ENCODE measurements at places on chromosomes 11 and 22. TPM values are rescaled to one million over a fixed set of nuclear protein-coding genes. Genes with fewer than 3 reads are reported as not detected.

GRCh38 chr11:64074239-64074638 is 38.5 kb downstream of the FLRT1 start:
- no peaks in the 10 kb centered on the region for H3K27me3 ChIP-seq
- no peaks in the 10 kb centered on the region for H3K4me1 ChIP-seq
- no peak overlapping the region for H3K27ac ChIP-seq
- DNase-seq = peak; percentile 64

GRCh38 chr11:79458709-79459108 is 17.9 kb upstream of the TENM4 start:
- no peaks in the 10 kb centered on the region for H3K27me3 ChIP-seq
- no peak for DNase-seq
- peaks cover 11% of the 10 kb centered on the region for H3K4me1 ChIP-seq
- no peak overlapping the region for H3K4me3 ChIP-seq
- H3K36me3 ChIP-seq = no peaks in the 10 kb centered on the region

DNA sequence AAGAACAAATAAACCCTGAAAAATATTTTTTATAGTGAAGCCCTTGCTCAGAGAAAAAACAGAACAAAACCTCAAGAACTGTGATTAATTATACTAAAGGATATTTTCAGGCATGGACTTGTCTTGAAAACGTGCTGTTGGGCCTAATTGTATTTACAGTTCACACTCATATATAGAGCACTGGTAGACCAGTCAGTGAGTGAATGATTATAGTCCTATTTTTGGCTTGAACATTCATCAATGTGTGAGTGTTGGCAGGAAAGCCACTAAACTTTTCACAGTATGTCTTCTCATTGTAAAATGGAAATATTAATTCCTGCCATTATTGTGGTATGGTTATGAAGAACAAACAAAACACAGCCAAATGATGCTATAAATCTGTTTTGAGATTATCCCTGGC is 462.8 kb downstream of the KCNA4 start:
- H3K27ac ChIP-seq = no peak overlapping the region
- no peak for DNase-seq
- H3K4me3 ChIP-seq = no peak overlapping the region

DNA sequence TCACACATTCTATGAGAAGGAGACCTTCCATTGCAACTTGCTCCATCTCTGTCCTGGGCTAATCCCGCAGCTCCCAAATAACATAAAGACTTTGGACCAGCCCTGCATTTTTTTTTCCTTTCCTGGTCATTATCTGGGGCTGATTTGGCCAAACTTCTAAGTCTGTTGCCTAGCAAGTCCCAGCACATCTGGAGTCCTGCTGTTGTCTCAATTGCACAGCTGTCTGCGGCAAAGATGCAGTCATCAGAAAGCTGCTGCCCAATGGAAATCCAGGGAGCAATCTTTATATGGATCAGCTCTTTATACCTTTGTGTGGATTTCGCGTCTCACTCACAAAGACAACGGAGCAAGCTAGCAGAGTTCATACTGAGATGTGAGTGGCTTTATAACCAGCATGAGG is 105.9 kb downstream of the NXPE2 start:
- no peaks in the 10 kb centered on the region for H3K36me3 ChIP-seq
- H3K27ac ChIP-seq = no peak overlapping the region
- no peak for DNase-seq

- no peak overlapping the region for H3K27ac ChIP-seq
- no peaks in the 10 kb centered on the region for H3K27me3 ChIP-seq
- no peaks in the 10 kb centered on the region for H3K4me1 ChIP-seq
- DNase-seq = no peak
Observed at GRCh38 chr11:5703741-5704536, 14.3 kb downstream of the TRIM22 start.

- DNase-seq = no peak
- H3K36me3 ChIP-seq = no peaks in the 10 kb centered on the region
- no peak overlapping the region for H3K27ac ChIP-seq
Observed at GRCh38 chr11:35650006-35650405, 12.6 kb upstream of the TRIM44 start.

- DNase-seq = no peak
- no peak overlapping the region for H3K4me3 ChIP-seq
- peaks cover 9% of the 10 kb centered on the region for H3K27me3 ChIP-seq
- H3K4me1 ChIP-seq = no peaks in the 10 kb centered on the region
Observed at GRCh38 chr11:99932684-99933083, 754.4 kb upstream of the ARHGAP42 start.

- H3K27ac ChIP-seq = peak overlapping the region; percentile 94
- peaks cover 51% of the 10 kb centered on the region for H3K4me1 ChIP-seq
- H3K36me3 ChIP-seq = peaks cover 12% of the 10 kb centered on the region
- H3K4me3 ChIP-seq = peak overlapping the region; percentile 95
Observed at GRCh38 chr11:96338910-96339705, 3.9 kb downstream of the MAML2 start.

DNA sequence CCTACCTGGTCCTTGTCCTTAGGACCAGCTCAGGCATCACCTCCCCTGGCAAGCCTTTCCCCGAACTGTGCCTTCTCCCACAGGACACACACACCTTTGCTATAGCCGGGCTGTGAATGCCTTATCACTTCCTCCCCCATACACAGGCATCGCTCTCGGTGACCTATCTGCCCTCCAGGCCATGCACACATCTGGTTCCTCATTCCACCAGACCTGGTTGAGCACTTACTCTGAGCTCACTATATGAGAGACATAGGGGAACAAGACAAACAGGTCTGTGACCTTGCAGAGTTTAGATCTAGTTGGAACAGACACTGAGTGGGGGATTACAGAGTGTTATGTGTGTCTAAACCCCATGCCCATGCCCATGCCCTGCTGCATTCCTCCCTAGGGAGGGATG is 3.1 kb upstream of the BCR start:
- H3K4me3 ChIP-seq = no peak overlapping the region
- no peaks in the 10 kb centered on the region for H3K36me3 ChIP-seq

DNA sequence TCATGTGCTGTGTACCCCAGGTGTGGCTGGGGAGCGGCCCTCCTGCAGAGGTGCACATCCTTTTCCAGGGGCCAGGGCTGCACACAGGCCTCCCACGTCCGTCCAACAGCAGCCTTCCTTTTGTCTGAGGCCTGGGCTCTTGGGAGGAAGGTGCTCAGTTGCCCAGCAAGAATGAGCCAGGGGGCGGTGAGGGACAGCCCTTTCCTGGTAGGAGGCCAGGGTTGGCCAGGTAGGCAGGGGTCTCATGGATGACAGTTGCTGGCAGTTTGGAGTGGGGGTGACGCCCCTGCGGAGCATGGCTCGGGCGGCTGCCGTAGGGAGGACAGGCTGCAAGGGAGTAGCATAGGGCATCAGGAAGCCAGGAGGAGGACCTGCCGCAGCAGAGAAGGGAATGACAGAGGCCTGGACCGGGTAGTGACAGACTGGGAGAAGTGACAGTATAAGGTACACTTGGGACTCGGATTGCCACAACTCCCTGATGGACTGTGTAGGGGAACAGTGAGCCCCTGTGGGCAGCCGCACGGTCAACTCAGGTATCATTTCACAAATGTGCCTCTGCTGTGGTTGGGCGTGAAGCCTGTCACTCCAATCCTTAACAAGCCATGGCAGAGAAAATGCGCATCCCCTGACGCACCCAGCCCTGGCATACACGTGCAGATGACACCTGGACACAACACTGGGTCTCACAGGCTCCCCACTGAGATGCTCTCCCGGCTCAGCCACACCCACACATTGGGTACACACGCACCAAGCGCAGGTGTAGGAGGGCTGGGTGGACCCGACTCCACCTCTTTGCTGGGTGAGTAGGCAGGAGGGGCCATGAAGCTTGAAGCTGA is 79.7 kb downstream of the DGCR2 start:
- no peak overlapping the region for H3K27ac ChIP-seq
- H3K27me3 ChIP-seq = no peaks in the 10 kb centered on the region
- no peak overlapping the region for H3K4me3 ChIP-seq
- H3K4me1 ChIP-seq = no peaks in the 10 kb centered on the region
- H3K36me3 ChIP-seq = peaks cover 68% of the 10 kb centered on the region

GRCh38 chr22:26561756-26562417 is 28.0 kb downstream of the TPST2 start:
- H3K4me3 ChIP-seq = no peak overlapping the region
- no peaks in the 10 kb centered on the region for H3K27me3 ChIP-seq
- no peaks in the 10 kb centered on the region for H3K36me3 ChIP-seq
- no peaks in the 10 kb centered on the region for H3K4me1 ChIP-seq
- no peak overlapping the region for H3K27ac ChIP-seq

GRCh38 chr11:76277298-76278175 is 71.2 kb upstream of the WNT11 start:
- no peaks in the 10 kb centered on the region for H3K4me1 ChIP-seq
- no peak overlapping the region for H3K4me3 ChIP-seq
- H3K27ac ChIP-seq = no peak overlapping the region
- no peaks in the 10 kb centered on the region for H3K27me3 ChIP-seq

DNA sequence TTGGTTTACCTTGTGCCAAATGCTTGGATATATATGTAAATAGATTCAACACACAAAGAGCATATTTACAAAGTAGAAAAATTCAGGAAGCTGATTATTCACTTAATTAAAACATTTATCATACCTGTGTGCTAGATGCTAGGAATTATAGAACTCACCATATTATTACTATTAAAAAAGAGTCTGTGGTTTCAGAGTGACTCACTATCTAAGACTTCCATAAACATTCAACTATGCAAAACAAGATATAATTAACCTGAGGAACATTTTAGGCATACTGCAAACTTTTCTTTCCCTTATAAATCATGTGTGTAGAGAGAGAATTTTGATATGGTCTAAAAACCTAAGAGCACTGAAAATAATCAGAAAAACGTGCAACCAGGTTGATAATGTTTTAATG is 27.3 kb downstream of the CTSC start:
- peak overlapping the region; percentile 9 for H3K27ac ChIP-seq
- H3K27me3 ChIP-seq = no peaks in the 10 kb centered on the region
- H3K36me3 ChIP-seq = peaks cover 21% of the 10 kb centered on the region
- H3K4me1 ChIP-seq = peaks cover 3% of the 10 kb centered on the region
- no peak for DNase-seq

- no peak for DNase-seq
- H3K4me3 ChIP-seq = no peak overlapping the region
- peaks cover 5% of the 10 kb centered on the region for H3K4me1 ChIP-seq
- no peaks in the 10 kb centered on the region for H3K27me3 ChIP-seq
Observed at GRCh38 chr22:40270748-40271373, 75.4 kb upstream of the ADSL start.

- H3K4me1 ChIP-seq = peaks cover 5% of the 10 kb centered on the region
- peaks cover 4% of the 10 kb centered on the region for H3K36me3 ChIP-seq
- H3K4me3 ChIP-seq = no peak overlapping the region
- H3K27ac ChIP-seq = no peak overlapping the region
Observed at GRCh38 chr11:93512949-93513667, 30.1 kb downstream of the SMCO4 start.

- H3K27me3 ChIP-seq = no peaks in the 10 kb centered on the region
- no peak overlapping the region for H3K4me3 ChIP-seq
- no peak overlapping the region for H3K27ac ChIP-seq
- H3K36me3 ChIP-seq = no peaks in the 10 kb centered on the region
- H3K4me1 ChIP-seq = no peaks in the 10 kb centered on the region
- DNase-seq = no peak
Observed at GRCh38 chr11:15288863-15289262, 174.1 kb downstream of the INSC start.

DNA sequence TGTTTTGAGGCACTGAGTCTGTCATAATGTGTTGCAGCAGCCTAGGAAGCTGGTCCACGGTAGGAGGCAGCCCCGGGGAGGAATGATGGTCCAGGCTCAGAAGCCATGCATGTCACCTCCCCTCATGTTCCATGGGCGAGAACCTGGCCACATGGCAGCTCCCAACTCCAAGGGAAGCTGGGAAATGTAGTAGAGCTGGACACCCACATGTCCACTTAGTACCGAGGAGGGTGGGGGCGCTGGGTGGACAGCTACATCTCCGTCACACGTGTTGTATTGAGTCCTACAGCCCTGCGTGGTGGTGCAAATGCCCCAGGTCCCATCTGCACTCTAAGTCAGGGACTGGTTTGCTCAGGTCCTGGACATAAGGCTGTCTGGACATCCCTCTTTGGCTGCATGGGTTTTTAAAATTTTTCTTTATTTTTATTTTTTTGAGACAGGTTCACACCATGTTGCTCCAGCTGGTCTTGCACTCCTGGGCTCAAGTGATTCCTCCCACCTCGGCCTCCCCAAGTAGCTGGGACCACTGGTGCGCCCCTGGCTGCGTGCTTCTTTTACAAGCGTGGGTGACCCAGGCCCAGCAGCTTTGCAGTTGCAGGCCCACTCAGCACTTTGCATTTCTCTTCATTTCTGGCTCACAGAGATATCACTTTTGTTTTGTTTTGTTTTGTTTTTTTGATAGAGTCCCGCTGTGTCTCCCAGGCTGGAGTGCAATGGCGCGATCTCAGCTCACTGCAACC is 3.9 kb upstream of the CTTN start:
- H3K36me3 ChIP-seq = peaks cover 16% of the 10 kb centered on the region
- H3K27ac ChIP-seq = no peak overlapping the region
- H3K4me1 ChIP-seq = peaks cover 10% of the 10 kb centered on the region
- no peak overlapping the region for H3K4me3 ChIP-seq
- DNase-seq = no peak

DNA sequence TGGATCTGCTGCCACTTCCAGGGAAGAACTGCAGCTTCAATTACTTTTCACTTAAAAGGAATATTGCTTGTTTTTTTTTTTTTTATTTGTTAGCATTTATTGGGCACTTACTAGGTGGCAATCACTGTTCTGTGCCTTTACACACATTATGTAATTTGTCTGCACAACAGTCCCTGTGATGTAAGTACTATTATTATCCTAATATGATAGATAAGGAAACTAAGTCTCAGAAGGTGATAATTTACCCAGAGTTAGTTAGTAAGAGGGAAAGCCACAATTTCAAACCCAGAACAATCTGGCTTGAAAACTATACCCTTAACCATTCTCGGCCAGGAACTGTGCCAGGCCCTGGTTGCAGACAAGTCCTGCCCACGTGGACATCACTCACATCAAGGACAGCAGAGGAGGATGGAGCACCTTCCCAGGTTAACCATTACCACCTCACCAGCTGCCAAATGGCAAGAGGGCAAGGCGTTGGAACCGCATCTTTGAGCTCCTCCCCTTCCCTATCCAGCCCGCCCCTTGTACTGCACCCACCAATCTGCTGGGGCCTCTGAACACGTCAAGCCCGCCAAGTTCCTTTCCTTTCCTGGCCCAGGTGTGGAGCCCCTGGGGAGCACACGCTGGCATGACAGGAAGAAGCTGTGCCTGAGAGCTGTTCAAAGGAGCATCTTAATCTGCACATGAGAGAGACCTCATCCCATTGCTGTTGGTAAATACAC is 78.4 kb downstream of the NAV2 start:
- no peak overlapping the region for H3K27ac ChIP-seq
- no peaks in the 10 kb centered on the region for H3K4me1 ChIP-seq
- peaks cover 5% of the 10 kb centered on the region for H3K36me3 ChIP-seq
- no peak overlapping the region for H3K4me3 ChIP-seq
- no peaks in the 10 kb centered on the region for H3K27me3 ChIP-seq

The KCNK4 gene
- total RNA-seq = not detected

The EHF gene
- 1.1 TPM for total RNA-seq

The BEST1 gene
- total RNA-seq = 3.2 TPM

The WNT7B gene
- total RNA-seq = 0.28 TPM

The KRTAP5-8 gene
- not detected for total RNA-seq

The DGKZ gene
- total RNA-seq = 57.9 TPM

The LRRC10B gene
- total RNA-seq = not detected

The ZBTB16 gene
- 70.4 TPM for total RNA-seq

The BID gene
- total RNA-seq = 21.5 TPM

The FLRT1 gene
- 2.7 TPM for total RNA-seq

The UQCR10 gene
- 114 TPM for total RNA-seq

The HEPHL1 gene
- total RNA-seq = not detected

The EXPH5 gene
- 17.9 TPM for total RNA-seq
